Aorta (tissue), 5 donors: ENCODE measurements at places on chromosomes 2 and 18. TPM values are rescaled to one million over a fixed set of nuclear protein-coding genes. Genes with fewer than 3 reads are reported as not detected.

Gene CD8B2
- total RNA-seq, result 0.10 TPM

Gene SP3
- 79.1 TPM for total RNA-seq

GRCh38 chr2:198776616-198777406 lies 680.9 kb downstream of the SATB2 start:
- no peak overlapping the region for H3K27ac ChIP-seq
- H3K4me3 ChIP-seq, result no peak overlapping the region
- no peaks in the 10 kb centered on the region for H3K27me3 ChIP-seq
- no peaks in the 10 kb centered on the region for H3K36me3 ChIP-seq
- no peaks in the 10 kb centered on the region for H3K4me1 ChIP-seq
- no peak for DNase-seq

- no peak overlapping the region for H3K4me3 ChIP-seq
- no peak overlapping the region for H3K27ac ChIP-seq
- H3K4me1 ChIP-seq, result no peaks in the 10 kb centered on the region
- H3K36me3 ChIP-seq, result no peaks in the 10 kb centered on the region
- H3K27me3 ChIP-seq, result no peaks in the 10 kb centered on the region
Observed at GRCh38 chr2:237485844-237486243, 1.2 kb upstream of the MLPH start.

DNA sequence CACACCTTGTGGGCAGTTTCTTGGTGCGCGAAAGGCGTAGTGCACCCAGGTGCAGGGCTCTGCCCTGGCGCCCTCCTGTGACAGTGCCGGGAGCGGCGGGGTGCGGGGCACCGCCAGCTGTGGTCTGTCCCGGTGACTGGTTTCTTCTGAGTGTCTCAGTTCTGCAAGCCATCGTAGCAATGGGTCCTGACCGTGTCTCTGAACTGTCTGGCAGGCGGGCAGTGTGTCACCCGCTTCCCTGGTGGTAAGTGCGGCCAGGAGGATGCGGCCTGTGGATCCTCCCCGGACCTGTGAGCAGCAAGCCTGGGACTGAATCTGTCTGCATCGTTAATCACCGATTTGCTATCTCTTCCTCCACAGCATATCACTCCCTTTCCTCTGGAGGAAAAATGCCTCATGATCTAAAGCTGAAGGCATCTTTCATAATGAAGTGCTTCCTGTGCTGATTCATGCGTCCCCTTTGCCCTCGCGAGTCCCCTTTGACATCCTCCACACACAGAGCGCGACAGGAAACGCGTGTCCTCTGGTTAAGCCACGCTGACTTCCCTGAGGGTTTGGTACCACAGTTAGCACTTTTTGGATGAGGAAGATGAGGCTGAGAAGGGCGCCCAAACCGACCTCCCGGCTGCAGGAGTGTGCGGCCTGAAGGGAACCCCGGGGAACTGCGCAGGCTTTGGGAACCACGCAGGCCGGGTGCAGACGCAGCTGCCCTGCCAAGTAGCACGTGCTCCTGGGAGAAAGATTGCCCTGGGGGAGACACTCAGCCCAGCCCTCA lies 416.0 kb upstream of the HS6ST1 start:
- no peaks in the 10 kb centered on the region for H3K27me3 ChIP-seq
- H3K4me1 ChIP-seq, result no peaks in the 10 kb centered on the region
- H3K4me3 ChIP-seq, result no peak overlapping the region
- no peak for DNase-seq
- no peaks in the 10 kb centered on the region for H3K36me3 ChIP-seq

- H3K4me1 ChIP-seq, result peaks cover 2% of the 10 kb centered on the region
- no peak for DNase-seq
- H3K27me3 ChIP-seq, result no peaks in the 10 kb centered on the region
- no peak overlapping the region for H3K27ac ChIP-seq
- H3K36me3 ChIP-seq, result no peaks in the 10 kb centered on the region
Observed at GRCh38 chr2:48319863-48320262, 210.1 kb upstream of the STON1 start.

DNA sequence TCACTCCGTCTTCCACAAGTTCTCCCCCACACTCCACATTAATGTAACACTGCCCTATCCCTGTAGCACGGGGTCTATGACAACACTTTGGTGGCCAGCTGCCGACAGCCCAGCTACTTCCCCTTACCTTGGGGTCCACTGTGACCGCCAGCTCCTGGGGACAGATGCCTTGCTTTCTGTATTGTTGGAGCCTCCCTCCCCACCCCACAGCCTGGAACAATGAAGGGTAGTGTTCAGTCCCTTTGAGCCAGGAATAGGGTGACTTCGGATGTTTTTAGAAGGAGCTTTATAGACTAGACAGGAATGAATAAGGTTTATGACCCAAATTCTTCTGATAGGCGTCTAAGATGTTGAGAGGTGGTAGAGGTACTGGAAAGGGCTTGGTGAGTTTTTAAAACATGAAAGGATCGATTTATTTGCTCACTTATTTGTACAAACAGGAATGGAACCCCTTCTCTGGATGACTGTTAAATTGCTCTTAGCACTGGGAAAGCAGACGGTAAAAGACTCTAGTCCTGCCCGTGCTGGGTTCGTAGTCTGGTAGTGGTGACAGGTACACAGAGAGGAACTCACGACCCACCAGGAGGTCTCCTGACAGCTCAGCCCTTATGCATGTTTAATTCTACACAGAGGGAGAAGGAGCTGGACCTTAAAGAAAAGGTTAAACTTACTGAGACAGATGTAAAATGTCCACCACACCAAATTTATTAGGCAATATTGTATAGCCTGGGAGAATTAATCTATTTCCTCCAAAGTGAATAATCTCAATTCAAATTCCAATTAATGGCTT lies 90.9 kb downstream of the MYCN start:
- H3K27ac ChIP-seq, result no peak overlapping the region
- no peaks in the 10 kb centered on the region for H3K36me3 ChIP-seq

DNA sequence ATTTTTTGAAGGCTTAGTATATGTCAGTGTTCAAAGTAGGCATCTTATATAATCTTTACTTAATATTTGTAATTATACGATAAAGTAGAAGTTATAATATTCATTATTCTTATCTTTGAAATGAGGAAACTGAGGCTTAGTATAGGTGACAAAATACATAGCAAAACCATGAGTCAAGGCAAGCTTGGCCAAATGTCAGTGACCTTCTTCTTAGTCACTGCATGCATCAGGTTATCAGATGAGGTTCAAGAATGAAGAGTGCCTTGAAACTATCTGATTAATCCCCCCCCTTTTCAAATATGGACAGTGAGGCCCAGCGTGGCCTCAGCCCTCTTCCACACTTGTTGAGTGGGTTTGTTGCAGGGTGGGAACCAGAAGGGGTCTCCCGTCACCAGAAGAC lies 59.3 kb downstream of the PMAIP1 start:
- H3K4me1 ChIP-seq, result no peaks in the 10 kb centered on the region
- no peaks in the 10 kb centered on the region for H3K27me3 ChIP-seq
- no peak overlapping the region for H3K4me3 ChIP-seq
- no peaks in the 10 kb centered on the region for H3K36me3 ChIP-seq
- no peak overlapping the region for H3K27ac ChIP-seq

DNA sequence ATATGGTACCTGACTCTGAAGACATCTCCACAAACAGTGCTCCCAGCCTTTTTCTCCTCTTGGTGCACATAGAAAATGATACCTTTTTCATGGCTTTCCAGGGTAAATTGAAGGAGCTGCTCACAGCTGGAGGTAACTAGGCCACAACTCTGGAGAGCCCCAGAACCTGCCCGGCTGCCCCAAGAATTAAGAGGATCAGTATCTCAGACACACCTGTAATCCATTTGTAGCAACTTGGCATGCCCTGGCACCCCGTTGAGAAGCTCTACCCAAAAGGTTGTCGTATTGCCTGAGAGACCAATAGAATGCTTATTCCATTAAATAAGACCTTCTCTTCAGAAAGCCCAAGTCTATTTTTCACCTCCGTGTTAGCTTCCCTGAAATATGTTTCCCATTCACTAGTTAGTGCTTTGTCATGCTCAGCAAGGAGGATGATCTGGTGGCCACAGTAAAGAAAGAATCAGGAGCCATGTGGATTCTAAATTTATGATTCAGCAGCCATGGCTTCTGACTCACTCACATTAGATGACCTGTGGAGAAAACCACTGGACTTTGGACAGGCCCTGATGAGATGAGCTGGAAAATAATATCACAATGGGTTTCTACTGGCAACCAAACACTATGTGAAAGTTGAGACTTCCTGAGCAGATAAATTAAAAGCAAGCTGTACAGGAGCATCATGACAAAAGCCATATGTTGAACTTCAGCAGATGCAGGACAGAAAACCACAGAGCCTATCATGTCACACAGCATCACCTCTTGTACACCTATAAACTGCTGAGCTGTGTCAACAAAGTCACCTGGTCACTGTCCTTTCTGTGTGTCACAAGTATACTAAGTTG lies 253.3 kb upstream of the OSR1 start:
- no peaks in the 10 kb centered on the region for H3K27me3 ChIP-seq
- H3K4me1 ChIP-seq, result no peaks in the 10 kb centered on the region
- no peak for DNase-seq
- no peaks in the 10 kb centered on the region for H3K36me3 ChIP-seq
- no peak overlapping the region for H3K27ac ChIP-seq
- no peak overlapping the region for H3K4me3 ChIP-seq

- no peak overlapping the region for H3K4me3 ChIP-seq
- no peaks in the 10 kb centered on the region for H3K27me3 ChIP-seq
- H3K36me3 ChIP-seq, result no peaks in the 10 kb centered on the region
- no peak for DNase-seq
- H3K27ac ChIP-seq, result no peak overlapping the region
- H3K4me1 ChIP-seq, result no peaks in the 10 kb centered on the region
Observed at GRCh38 chr2:111715987-111716904, 167.7 kb downstream of the ANAPC1 start.
